Left cardiac atrium (tissue), 4 donors: ENCODE measurements at places on chromosomes 16 and 17. TPM values are rescaled to one million over a fixed set of nuclear protein-coding genes. Genes with fewer than 3 reads are reported as not detected.
A peak's percentile ranks its signal among the peaks of the same experiment; 100 is the strongest.

DNA sequence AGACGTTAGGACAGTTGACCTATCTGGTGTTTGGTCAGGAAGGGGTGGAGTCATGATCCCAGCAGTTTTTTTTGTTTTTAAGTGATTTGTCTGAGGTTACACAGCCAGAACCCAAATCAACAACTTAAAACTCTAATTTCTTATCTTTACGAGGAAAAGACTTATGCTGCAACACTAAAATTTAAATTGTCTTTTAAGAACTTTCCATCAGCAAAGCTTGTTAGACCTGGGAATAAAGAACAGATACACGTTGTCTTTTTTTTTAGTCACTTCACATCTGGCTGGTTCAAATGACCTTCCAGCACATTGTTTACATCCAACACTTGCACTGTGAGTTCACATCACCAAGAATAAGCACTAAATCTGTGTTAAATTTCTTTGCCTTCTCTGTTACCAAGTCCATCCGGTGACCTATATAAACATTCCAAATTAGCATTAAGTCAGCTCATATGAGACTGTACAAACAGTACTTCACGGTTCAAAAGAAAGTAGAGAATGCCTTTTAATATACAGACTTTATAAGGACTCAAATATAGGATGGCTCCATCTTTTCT is 115.0 kb downstream of the HS3ST2 start:
- DNase-seq: no peak

- no peak for DNase-seq
These were observed at the start of gene FOXN1 for GRCh38 chr17:28505986-28506665. Gene FOXN1, plus strand, starts transcription at chr17:28506348. Its CDS starts 17,622 bp downstream, at chr17:28523970.

Gene WNT3
- 2.1 TPM for total RNA-seq

- no peak for DNase-seq
These were observed 9.1 kb downstream of the NEUROD2 start for GRCh38 chr17:39598630-39599003.

GRCh38 chr17:31835984-31836383 is 23.1 kb downstream of the COPRS start:
- no peak for DNase-seq

DNA sequence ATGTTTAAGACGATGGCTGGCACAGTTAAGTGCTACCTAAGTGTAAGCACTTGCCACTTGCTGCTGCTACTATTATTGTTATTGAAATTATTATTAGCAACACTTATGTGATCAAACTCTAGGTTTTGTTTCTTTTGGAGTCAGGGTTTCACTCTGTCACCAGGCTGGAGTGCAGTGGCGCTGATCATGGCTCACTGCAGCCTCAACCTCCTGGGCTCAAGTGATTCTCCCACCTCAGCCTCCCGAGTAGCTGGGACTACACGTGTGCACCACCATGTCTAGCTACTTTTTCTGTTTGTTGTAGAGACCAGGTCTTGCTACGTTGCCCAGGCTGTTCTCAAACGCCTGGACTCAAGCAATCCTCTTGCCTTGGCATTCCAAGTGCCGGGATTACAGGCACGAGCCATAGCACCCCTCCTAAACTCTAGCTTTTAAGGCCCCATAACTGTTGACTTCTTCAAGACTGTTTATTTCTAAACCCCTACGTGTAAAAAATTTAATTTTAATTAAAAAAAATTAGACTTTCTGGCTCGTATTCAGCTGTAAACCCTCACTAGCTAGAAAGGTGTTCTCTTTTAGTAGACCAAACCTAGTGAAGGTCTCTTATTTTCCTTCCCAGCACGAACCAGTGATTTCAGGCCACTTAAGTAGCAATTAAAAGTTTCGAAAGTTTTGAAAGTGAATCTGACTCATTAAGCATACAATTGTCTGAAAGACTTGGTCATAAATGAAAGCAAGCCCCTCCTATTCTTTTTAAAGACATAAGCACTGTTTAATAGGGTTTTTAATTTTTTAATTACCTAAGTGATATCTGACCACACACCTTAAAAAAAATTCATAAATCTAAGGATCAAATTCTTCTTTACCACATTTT is 11.7 kb upstream of the SCNN1B start:
- no peak for DNase-seq

Gene KRTAP4-9
- total RNA-seq: not detected

Gene CHD9NB
- total RNA-seq: 0.94 TPM

DNA sequence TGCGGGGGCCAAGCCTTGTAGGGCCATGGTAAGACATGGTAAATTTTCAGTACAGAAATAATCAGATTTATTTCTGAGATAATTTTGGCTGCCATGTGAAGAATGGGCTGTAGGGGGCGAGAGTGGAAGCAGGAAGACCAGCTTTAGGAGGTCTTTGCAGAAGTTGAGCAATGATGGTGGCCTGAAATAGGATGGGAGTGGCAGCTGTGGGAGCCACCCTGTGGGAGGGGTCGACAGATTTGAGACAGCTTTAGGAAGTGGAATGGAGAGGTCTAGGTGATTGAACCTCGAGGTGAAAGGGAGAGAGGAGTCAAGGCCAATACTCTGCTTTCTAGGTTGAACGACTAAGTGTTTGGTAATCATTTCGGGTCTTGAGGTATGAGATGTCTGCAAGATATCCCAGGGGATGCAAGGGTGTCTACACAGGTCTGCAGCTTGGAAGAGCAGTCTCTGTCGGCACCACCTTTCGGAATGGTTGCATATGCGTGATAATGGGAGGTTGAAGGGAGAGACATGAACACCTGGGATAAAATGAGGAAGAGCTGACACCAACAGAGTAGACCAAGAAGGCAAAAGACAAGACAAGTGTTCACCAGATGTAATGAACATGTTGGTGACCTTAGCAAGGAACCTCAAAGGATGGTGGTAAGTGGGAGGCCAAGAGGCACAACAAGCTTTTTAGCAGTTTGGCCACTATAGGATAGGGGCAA is 4.2 kb upstream of the ATXN7L3 start:
- no peak for DNase-seq

GRCh38 chr17:34301986-34302385 is 16.4 kb downstream of the CCL11 start:
- DNase-seq: no peak

DNA sequence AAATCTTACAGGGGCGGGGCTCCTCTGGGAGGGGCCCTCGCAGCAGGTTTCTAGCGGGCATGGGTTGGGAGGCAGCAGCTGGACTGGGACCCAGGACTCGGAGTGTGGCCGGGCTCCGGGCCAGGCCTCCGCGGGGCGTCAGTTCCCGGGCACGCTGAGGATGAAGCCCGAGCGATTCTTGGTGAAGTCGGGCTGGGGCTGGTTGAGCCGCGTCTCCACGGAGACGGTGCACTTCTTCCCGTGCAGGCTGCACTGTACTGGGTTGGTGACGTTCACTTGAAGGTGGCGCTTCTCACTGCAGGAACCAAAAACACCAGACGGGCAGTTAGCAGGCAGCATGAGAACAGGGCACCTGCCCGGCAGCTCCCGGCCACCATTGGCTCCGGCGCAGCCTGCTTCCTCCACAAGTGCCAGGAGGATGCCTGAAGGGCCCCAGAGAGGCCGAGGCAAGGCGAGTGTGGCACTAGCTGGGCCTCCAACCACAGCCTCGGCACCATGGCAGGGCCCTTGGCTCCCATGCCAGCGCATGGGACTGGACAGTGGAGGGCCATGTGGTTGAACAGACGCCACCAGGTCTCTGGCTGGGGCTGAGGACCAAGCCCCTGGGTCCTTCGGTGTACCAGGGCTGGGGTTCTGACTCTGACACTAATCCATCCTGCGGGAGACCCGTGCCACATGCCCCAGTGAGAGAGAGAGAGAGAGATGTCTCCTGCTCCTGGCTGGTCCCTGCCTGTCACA is 8.0 kb downstream of the CDK5R1 start:
- no peak for DNase-seq

Gene TPSD1
- total RNA-seq: 0.91 TPM

Gene MYO15B
- 88.4 TPM for total RNA-seq

Gene STH
- total RNA-seq: not detected

Gene HCRT
- total RNA-seq: not detected

- DNase-seq: no peak
These were observed 543 bp downstream of the TMUB2 start for GRCh38 chr17:44187131-44187899.

Gene CIAO2B
- total RNA-seq: 120 TPM

DNA sequence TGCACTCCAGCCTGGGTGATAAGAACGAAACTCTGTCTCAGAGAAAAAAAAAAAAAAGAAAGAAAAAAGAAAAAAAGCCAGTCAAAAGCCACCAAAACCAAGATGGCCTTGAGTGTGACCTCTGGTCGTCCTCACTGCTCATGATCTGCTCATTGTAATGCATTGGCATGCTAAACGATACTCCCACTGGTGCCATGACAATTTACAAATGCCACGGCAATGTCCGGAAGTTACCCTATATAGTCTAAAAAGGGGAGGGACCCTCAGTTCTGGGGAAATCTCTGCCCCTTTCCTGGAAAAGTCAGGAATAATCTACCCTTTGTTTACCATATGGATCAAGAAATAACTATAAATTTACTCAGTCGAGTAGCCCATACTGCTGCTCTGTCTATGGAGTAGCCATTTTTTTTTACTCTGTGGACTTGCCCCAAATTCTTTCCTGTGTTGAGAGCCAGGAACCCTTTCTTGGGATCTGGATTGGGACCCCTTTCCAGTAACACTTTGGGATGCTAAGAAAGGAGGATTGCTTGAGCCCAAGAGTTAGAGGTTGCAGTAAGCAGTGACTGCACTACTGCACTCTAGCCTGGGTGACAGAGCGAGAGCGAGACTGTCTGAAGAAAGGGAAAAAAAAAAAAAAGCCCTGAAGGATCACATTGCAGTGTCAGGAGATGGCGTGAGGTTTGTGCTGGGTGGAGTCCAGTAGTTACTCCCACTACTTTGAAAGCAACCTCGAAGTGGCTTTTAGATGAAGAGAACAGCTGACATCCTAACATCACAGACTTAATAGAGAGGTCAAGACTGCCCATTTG is 3.7 kb upstream of the TMEM231 start:
- no peak for DNase-seq

- no peak for DNase-seq
These were observed 151.3 kb downstream of the C16orf78 start for GRCh38 chr16:49524947-49525315.

DNA sequence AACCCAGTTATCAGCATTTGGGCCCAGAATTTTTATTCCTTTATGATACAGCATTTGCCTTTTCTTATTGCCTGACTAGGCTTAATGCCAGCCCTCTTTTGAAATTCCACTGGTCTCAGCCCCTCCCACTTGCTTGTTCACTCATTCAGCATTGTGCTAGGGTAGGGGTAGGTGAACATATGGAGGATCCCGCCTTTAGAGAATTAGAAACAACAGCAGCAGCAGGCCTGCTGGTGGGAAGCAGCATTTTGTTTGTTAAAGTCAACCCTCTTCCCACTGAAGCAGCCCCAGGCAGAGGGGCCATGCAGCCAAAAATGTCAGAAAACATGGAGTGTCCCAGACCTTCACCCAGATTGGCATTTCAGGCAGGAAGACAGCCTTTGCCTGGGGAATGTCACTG is 1355.2 kb downstream of the CDH8 start:
- no peak for DNase-seq

Gene EVPL
- 0.39 TPM for total RNA-seq

DNA sequence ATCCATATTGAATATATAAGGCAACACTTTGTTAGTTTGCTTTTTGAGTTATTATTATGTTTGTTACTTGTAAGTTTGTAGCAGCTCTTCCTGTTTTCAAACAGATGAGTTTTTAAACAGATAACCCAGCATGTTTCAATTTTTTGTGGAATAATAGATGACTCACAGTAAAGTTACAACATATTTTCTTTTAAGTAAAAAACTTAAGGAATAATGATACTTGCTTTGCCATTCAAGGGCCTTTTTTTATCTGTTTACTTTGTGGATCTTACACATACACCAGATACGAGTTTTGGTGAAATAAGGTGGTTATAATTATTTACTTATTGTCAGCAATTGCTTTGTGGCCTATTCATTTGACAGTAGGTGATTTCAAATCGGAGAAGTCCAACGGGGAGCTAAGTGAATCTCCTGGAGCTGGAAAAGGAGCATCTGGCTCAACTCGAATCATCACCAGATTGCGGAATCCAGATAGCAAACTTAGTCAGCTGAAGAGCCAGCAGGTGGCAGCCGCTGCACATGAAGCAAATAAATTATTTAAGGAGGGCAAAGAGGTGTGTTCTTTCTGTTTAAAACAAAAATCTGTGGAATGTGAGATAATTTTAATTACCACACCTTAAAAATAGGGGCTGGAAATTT is 66.3 kb downstream of the BPTF start:
- DNase-seq: no peak

DNA sequence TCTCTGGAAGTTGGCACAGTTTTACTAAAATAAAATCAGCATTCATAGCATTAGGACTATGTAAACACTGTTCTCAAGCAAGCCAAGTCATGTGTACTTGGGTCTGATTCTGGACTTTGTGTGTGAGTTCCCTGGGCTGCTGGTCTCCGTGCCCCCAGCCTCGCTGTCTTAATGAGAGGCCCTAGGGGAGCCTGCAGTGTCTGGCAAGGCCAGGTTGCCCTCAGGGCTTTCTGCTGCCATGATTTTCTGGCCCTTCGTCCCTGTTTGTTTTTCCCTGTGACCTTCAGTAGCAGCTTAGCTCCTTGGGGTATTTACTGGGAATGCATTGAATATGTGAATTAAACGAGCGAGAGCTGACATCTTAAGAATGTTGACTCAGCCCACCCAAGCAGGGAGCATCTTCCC is 161.8 kb downstream of the RPTOR start:
- DNase-seq: no peak

DNA sequence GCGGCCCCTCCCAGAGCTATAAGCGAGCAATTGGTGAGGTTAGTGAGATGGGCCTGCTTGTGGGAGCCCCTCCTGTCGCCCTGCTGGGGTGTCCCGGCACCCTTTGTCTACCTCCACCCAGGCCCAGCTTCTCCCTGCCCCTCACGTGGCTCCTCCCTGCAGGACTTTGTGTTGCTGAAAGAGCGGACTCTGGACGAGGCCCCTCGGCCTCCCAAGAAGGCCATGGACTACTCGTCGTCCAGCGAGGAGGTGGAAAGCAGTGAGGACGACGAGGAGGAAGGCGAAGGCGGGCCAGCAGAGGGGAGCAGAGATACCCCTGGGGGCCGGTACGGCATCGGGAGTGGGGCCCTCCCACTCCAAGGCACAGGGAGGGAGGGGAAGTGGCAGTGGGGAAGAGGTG is 6.1 kb upstream of the C17orf107 start:
- peak; percentile 22 for DNase-seq

- no peak for DNase-seq
These were observed 722.0 kb downstream of the KCNJ2 start for GRCh38 chr17:70891306-70891705.
